ENCODE measurements at places on chromosomes 1 and 21.
A peak's percentile ranks its signal among the peaks of the same experiment; 100 is the strongest.

- no peak for DNase-seq
These were observed 109.1 kb downstream of the GRIK3 start for GRCh38 chr1:36925251-36925650.

DNA sequence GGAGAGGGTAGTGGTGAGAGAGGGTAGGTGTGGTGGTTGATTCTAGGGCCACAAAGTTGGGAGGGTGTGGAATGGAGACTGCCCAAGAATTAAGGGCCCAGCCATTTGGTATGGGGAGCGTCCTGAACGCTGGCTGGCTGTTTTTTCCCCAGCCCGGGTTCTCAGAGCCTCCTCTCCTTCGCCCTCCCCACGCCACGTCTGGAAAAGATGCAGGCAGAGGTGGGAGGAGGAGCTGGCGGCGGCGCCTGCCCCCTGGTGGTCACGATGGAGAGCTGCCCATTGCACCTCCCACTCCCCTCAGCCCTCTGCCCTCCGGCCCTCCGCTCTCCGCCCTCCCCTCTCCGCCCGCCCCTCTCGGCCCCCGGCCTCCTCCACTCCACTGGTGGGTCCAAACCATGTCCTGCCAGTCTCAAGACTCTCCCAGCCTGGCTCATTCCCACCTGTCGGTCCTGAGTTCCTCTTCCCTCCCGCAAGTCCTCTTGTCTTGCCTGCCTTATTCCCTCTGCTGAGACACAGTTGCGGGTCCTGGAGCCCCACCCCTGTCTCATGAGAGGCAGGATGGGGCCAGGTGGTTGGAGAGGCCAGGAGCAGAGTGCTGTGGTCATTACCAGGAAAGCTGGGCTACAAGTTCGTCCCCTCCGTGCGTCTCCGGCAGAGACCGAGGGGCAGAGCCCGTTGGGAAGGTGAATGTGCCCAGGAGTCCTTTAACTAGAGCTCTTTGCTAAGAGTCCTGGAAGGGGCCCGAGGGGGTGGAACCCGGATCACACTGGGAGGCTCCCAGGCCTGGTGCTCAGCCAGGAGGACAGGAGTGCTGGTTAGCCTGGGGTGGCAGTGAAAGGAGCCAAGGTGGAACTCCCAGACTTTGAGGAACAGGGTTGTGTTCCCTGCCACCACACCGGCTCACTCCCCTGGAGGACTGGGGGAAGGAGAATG, 22.6 kb downstream of the ETNK2 start:
- DNase-seq = peak; percentile 70

GRCh38 chr1:207990876-207991582, 80.1 kb upstream of the CD34 start:
- no peak for DNase-seq

DNA sequence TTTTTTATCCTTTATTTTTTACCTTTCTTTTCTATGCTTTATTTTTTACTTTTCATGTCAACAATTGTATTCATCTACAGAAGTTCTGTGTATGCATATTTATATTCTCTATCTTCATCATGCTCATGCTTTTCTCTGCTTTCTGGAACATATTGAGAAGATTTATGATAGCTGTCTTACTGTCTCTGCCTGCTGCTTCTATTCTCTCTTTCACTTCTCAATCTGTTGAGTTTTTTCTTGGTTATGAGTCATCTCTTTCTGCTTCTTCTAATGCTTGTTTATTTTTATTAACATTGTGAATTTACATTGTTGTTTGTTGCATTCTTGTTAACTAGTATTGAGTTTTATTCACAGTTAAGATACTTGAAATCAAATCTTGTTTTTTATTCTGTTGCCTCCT, 22.6 kb downstream of the F5 start:
- no peak for DNase-seq

GRCh38 chr1:1599030-1599934, 653 bp downstream of the FNDC10 start:
- DNase-seq = peak; percentile 32

DNA sequence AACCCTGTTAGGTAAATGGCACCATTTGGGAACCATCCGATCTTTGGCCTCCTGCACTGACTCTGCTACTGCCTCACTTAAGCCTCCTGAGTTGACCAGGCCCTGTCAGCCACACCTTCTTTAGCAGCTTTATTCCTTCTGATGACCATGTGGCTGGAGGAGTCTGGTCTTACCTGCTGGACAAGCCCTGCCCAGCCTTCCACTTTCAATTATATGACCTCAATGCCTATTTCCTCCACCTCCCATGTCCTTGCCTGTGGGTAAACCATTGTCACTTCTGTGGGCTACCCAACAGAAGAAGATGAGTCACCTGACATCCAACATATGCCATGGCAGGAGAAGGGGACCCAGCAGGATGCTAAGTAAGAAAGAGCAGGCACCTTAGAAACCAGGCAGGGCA, 393.8 kb downstream of the NTNG1 start:
- no peak for DNase-seq

DNA sequence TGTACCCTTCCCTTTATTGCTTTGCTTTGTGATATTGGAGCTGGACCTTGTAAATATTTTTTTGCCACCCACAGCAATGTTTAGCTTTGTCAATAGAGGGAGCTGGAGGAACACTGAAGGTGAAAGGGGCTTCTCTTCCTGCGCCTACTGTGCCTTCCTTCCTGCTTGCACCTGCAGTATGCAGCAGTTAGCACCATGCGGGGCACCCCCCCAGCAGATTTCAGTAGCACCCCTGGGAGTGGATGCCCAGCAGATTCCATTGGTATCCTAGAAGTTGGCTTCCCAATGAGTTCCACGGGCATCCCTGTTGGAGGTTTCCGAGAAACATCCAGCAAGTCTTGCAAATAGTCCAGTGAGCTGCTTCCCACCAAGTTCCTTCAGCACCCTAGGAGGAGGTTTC, 25.6 kb downstream of the S100A10 start:
- DNase-seq = peak; percentile 52

GRCh38 chr1:26582836-26583460, 53.4 kb downstream of the RPS6KA1 start:
- DNase-seq = peak; percentile 70

- DNase-seq = peak; percentile 24
These were observed 84.5 kb downstream of the RPS6KC1 start for GRCh38 chr1:213135572-213135971.

DNA sequence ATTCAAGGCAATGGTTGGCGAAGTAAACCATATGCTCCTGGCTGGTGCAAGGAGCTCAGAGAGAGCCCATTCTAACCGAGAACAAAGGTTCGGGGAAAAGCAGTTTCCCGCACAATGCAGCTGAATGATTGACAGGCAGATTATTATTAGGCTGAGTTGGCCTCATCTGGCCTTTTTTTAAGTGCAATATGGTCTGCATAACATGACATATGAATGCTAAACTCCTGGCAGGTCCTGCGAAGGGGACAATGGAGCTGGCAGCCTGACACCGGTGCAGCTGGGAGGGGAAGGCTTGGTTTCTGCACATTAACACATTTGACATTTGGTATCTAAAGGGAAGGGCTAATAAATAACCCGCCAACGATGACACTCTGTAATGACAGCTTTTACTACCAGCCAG, 92.0 kb downstream of the MIS18A start:
- no peak for DNase-seq

DNA sequence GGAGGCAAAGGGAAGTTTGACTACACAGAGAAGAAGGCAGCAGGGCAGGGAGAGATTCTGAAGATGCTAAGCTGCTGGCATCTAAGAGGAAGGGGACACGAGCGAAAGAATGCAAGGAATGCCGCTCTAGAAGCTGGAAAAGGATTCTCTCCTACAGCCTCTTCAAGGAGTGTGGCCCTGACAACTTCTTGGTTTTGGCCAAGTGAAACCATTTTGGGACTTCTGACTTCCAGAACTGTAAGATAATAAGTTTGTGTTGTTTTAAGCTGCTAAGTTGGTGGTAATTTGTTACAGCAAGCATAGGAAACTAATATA, 28.5 kb downstream of the MGST3 start:
- peak; percentile 16 for DNase-seq

DNA sequence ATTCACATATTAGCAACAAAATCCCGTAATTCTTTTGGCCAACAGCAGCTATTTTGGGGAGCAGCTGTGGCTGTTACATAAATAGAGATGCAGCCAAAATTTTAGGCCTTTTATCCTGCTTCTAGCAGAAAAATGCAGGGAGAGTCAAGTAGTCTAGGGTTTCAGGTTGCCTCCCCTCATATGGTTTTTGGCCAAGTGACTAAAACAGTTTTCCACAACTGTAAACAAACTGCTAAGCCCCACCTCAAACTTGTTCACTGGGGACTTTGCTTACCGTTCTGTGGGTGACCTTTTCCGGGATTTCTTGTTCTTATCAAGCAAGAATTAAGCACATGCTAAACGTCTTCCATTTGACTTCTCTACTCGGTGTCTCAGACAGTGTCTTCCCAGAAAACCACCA, 133.4 kb downstream of the EDEM3 start:
- DNase-seq = no peak

DNA sequence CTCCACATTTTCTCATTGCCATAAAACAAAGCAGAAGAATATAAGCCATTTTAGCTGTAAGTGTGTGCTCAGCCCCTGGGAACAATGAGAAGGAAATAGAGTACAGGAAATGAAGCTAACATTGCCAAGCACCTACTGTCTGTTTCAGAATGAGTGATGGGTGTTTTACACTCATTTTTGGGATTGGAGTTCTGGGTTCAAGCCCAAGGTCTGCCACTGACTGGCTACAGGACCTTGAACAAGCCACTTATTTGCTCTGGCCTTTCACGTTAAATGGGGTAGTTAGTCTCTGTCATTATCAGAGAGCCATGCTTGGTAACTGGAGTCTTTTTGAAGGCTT, 80.7 kb upstream of the KAZN start:
- DNase-seq = no peak

DNA sequence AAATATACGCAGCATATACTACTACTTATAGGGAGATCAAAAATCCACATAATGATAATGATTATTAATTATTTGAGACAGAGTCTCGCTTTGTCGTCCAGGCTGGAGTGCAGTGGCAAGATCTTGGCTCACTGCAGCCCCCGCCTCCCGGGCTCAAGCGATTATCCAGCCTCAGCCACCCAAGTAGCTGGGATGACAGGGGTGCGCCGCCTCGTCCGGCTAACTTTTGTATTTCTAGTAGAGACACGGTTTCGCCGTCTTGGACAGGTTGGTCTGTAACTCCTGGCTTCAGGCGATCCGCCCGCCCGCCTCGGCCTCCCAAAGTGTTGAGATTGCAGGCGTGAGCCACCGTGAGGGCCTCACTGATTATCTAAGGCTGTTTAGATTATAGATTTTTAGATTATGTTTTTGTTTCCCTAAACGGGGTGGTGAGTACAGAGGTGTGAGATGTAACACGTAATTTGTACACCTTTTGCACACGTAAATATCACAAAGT, 548 bp upstream of the SLC25A33 start:
- no peak for DNase-seq

GRCh38 chr1:54859700-54860391, 27.1 kb downstream of the DHCR24 start:
- peak; percentile 24 for DNase-seq

- peak; percentile 76 for DNase-seq
These were observed 6.8 kb downstream of the RPE65 start for GRCh38 chr1:68442822-68443556.

- DNase-seq = no peak
These were observed 86.9 kb downstream of the GRIK3 start for GRCh38 chr1:36947384-36947783.

GRCh38 chr1:67193704-67194103, 27.4 kb downstream of the IL23R start:
- no peak for DNase-seq

- no peak for DNase-seq
These were observed 579.7 kb downstream of the PTPRC start for GRCh38 chr1:199218533-199218932.

- peak; percentile 89 for DNase-seq
These were observed at the start of gene SUMO3 for GRCh38 chr21:44817914-44818639. TSS of gene SUMO3 (minus strand) at chr21:44818062. CDS start at chr21:44817968, 94 bp downstream.

GRCh38 chr1:201511941-201512539, 5.1 kb upstream of the CSRP1 start:
- DNase-seq = no peak

DNA sequence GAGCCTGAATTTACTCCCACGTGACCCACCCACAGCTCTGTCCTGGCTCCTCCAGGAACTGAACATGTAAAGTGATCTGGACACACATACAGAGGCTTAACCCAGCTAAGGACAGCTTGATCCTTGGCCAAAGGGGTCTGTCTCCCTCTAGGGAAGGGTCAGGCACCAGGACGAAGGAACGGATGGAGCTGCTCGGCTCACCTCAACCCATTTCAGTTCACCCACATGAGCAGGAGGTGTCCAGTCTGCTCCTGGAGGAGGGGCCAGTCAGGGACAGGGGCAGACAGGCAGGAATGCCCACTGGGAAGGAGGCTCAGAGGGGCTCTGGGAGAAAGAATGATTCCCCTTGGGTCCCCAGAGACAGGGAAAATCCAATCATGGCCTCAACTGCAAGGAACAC, 567.2 kb downstream of the PTPRU start:
- DNase-seq = no peak

DNA sequence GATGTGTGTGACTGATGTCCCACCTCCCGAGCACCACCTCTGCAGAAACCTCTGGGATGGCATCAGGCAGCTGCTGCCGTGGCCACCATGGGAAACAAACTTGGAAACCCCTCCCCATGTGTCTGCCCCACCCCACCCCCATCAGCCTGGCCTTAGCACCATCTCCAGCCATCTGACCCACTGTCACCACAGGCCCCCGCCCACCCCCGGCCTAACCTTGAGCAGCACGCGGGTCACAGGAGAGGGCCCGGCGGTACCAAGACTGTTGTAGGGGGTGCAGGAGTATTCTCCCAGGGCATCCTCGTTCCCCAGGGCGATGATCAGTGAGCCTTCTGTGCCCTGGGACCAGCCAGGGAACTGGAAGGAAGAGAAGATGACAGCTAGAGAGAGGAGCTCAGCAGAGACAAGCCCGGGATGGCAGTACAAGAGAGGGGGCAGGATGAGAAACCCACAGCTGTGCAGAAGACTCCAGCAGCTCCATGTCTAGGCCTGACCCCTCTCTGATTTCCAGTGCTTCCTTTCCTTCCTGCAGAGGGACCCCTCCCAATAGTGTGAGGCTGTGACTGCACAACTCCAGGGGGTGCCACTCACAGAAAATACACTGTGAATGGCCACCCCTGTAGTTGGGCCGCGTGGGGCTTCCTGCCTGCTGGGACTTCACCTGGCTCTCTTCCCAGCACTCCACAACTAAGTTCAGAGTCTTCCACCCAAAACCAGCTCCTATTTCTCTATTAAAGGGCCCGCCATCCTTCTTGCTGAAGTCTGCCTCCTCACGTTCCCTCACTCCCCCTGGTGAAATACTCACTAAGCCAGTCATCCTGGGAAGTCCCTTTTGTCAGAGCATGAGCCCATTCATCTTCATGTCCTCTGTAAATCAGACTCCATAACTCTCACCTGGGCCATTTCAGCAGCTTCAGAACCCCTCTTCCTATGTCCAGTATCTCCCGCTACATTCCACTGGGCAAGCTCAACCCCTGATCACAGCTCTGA, 7.3 kb upstream of the TAGLN2 start:
- no peak for DNase-seq

DNA sequence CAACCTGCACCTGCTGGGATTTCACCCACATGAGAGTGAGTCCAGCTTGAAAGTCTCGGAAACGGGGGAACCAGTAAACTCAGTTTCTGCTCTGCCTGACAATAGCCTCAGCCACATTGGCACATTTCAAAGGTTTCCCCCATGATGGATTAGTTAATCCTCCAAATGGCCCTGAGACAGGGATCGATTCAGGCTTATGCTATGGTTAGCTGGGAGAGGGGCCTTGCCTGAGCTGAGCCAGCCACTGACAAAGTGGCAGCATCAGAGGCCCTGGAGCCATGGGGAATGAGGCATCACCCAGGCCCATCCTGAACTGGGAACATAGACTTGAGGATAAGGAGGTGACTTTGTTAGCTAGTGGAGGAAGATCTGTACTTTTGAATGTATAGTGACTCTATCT, 2.9 kb upstream of the CLSTN1 start:
- DNase-seq = no peak

All from fibroblast of skin of right biceps (primary cell).